ENCODE measurements at places on chromosomes 11 and 22.

- no peak for DNase-seq
These were observed 111.8 kb upstream of the API5 start for GRCh38 chr11:43200031-43200430.

GRCh38 chr11:67320011-67320410 lies 16.7 kb downstream of the SSH3 start:
- no peak for DNase-seq

- DNase-seq = no peak
These were observed 29.1 kb upstream of the TP53I11 start for GRCh38 chr11:44979543-44980399.

- DNase-seq = no peak
These were observed 20.1 kb downstream of the CSRP3 start for GRCh38 chr11:19181531-19182261.

DNA sequence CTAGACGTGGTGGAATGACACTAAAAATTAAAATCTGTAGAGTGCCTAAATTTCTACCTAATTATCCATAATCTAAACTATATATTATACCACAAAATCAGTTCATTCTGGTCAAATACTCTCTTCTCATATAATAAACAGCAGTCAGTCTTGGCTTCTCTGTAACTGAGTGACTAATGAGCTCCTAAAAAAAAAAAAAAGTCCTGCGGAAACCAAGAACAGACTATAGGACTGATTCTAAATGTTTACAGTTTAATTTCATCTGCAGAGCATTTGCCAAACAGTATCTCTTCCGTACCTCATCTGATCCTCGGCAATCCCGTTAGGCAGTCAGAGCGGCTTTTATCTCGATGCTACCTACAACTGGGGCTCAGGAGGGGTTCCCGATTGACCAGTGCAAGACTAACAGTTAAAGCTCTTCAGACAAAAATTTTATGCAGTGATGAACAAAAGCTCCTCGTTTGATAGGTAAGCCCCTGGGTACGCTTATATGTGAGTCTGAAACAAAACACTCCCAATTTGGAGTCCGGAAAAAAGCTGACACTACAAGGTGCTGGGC lies 686 bp downstream of the KIF18A start:
- DNase-seq = no peak

DNA sequence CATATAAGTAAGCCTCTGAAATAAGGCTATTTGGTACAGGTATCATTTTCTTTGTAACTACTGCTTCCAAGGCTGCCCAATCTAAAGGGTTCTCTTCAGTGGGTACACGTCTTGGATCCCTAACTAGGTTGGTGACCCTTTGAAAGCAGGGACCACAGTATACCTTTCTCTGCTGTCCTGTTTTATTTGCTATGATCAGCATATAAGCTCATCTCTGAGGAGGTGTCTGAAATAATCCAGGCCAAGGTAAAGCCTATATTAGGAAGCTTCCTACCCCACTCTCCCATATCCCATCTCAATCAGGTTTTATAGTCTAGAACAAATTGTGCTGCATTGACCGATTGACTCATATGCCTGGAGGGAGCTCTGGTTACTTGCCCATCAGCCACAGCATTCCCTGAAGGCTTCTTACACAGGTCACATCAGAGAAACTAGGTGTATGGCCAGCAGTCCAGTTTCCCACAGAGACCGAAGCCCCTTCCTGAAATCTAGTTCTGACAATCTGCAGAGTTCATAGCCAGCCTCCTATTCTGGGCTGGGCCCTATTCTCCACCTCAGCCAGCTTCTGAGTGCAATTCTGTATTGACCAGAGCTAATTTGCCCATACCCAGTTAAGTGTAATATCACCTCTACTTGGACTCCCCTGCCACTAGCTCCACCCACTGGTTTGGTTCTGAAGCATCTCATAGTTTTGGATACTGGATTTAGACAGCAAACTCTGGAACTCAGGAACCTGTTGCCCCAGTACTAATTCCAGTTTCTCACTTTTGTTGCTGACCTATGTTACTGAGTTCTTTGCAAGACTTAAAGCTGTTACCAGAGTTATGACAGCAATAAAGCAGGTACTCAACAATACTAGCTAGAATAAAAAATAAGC lies 62.1 kb upstream of the ARHGAP20 start:
- DNase-seq = no peak
